ENCODE measurements at places on chromosomes 3 and 15.

- no peak for DNase-seq
These were observed 49.4 kb downstream of the CHCHD6 start for GRCh38 chr3:126753191-126754160.

GRCh38 chr3:134793562-134793961 is 1.5 kb upstream of the EPHB1 start:
- DNase-seq: no peak

GRCh38 chr3:48567090-48567489 is 3.5 kb upstream of the UCN2 start:
- no peak for DNase-seq

GRCh38 chr15:76347482-76348055 is 11.0 kb downstream of the ISL2 start:
- no peak for DNase-seq

GRCh38 chr3:48190911-48191310 is 2.7 kb upstream of the CDC25A start:
- DNase-seq: no peak

GRCh38 chr15:49887659-49888322 is 231.2 kb downstream of the ATP8B4 start:
- no peak for DNase-seq

DNA sequence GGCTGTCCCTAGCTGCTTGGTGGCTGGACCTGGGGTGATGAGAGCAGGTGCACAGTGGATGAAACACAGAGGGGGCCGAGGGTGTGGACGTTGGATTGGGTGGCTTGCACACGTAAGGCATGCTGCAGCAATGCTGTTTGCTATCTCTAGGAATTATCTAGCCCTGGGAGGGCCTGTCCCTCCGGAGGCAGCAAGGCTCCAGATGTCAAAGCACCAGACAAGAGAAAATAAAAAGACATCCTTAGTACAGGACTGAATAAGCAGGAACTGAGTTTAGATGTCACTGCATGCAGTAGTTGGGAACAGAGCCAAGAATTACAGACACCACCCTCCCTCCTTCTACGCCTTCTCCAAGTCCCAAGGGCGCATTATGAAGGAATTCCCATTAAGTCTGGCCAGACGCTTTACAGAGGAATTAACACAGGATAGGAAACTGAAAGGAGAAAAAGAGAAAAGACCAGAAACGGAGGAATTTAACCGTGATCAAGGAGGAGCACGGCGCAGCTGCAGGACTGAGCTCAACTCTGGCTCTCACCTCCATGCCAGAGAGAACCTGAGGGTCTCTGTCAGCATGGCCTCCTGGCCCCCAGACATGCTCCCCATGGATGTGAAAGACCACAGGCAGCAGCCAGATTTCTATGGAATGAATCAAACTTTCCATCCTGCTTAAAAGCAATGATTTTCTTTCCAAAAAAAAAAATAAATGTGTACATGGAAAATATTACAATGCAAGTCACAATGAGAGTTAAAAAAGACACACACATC is 13.8 kb downstream of the ATP10A start:
- DNase-seq: no peak

DNA sequence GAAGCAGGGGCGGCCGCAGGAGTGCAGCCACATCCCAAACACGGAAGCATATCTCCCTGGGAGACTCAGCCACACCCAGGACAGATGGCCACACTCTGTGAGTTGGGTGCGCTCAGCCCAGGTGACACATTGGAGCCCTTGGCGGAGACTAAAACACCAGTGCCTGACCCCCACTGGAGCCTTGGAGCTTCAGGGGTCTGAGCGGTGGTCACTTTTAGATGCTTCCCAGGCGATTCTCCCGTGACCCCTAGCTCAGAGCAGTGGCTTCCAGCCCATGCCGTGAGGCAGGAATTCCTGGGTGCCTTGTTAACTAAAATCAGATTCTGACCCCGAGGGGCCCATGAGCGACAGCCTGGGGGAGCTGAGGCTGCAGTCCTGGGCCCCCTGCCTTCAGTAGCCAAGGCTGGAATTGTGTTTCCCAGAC is 54.5 kb downstream of the PLXNA1 start:
- DNase-seq: no peak

DNA sequence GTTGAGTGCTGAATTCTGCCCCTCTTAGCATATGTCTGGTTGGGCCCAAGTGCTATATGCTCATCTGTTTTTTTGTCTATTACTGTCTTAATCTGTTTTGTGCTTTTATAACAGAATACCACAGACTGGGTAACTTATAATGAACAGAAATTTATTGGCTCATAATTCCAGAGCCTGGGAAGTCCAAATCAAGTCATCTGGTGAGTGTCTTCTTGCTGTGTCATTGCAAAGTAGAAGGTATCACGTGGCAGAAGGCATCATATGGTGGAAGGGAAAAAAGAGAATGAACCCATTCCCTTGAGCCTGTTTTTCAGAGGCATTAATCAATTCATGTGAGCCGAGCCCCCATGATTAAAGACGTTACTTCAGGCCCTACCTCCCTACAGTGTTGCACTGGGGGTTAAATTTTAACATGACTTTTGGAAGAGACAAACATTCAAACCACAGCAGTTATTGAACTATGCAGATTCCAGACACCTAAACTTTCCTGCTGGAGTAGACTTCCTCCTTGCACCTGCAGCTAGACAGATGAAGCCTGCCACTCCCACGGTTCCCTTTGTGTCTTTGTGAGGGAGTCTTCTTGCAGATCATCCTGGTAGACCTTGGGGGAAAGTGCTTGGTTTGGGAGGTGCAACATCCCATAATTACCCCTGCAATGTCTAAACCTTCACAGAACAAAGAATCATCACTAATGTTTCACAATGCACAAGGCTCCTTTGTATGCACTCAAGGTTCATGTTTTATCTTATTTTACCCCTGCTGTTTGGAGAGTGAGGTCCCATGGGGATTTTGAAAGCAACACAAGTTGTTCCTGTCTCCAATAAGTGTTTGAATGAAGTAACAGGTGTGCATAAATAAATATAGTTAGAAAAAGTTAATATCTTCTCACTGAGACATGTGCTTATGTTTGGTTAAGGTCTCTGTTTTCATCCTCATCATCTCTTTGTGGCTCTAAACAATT is 64.7 kb upstream of the XCR1 start:
- no peak for DNase-seq

DNA sequence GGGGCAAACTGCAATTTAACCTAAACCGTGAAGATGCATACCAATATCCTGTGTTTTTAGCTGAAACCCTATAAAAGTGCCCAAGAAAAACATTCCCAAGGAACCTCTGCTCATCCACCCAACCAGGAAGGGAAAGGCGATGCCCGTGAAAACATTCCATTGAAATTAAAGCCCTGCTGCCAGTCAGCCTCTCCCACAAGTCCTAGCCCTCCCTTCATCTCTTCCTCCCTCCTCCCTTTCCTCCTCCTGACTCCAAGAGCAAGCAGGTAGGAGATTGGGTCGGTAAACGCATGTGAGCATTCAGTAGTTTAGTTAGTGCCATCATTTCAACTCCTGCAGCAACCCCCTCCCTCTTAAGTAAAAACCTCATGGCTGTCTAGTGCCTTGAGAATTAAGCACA is 27.7 kb downstream of the HES1 start:
- no peak for DNase-seq

DNA sequence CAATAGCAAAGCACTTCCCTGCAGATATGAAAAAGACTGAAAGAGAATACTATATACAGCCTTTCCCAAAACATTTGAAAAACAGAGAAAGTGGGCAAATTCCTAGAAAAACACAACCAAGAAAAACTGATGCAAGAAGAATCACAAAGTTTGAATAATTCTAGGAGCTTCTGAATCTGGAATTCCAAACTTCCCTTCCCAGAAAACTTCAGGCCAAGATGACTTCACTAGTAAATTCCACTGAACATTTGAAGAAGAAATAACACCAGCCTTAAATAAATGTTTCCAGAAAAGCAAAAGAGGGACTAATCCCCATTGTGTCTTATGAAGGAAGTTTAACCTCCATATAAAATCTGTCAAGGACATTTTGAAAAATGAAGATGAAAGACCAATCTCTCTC is 15.8 kb upstream of the NSMCE3 start:
- no peak for DNase-seq

GRCh38 chr3:52434491-52435115 is 10.3 kb downstream of the SEMA3G start:
- DNase-seq: no peak

DNA sequence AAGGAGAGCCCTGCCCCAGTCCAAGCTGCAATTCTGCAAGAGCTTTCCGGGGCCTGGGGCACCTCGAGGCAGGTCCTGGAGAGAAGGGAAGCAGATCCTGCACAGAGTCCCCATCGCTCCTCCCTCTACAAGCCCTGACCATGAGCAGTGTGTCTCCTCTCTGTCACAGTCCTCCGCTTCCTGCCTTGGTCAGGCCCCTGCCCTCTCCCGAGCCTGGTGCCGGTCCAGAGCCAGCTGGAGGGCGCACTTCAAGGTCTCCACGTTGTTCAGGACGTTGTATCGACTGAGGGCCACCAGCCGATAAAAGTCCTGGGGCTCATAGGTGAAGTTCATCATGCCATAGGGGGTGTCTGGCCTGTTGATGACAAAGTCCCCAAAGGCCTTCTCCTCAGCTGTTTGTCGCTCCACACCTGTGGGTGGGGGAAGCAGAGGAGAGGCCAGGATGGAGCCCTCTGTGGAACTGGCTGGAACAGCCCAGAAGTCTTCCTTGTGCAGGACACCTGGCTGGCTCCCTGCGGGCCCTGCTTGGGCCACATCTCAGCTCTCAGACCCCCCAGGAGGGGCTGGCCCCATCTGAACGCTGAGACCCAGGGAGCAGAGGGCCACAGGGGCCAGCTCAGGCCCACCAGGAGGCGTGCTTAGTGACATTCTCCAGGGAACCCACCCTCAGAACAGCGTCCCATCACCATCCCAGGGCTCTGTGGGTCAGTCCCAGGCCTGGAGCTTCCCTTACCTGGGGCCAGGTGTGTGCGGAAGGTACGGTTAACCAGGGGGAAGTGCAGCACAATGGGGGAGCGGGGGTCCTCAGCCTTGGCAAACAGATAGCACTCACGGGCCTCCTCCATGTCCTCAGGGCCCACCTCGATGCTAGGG is 14.4 kb downstream of the PLA2G4F start:
- DNase-seq: no peak

DNA sequence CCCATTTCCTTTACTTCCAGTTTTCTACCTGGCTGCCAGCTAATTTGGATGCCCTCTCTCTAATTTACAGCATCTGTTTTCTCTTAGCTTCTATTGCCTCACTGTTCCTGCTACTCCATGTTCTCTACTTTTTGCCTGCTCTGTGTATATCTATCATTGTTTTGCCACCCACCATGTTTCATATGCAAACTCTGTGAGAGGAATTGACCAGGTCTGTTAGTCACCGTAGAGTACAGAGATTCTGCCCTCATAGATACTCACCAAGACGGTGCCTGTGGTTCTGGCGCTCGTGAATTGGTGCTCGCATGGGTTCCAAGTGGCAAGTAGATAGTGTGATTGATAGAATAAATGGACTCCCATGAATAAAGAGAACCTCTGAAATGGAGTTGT is 288.8 kb downstream of the CNTN6 start:
- DNase-seq: no peak

- no peak for DNase-seq
These were observed 114.4 kb upstream of the FGF7 start for GRCh38 chr15:49308686-49309085.

DNA sequence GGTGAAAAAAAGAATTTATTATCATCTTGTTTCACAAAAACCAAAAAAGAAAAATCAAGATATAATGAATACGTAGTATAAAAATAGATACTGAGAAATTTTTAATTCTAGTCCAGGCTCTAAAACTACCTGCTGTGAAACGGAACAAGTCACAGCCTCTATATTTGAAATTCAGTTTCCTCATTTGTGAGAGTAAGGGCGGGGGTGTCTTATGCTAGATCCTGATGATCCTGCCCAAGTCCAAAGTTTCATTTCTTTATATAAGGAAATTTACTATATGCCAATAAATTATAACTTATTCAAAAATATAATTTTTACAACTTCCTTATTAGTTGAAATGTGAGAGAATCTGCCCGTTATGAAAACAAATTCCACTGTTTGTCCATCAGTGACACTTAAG is 385.7 kb downstream of the CGGBP1 start:
- no peak for DNase-seq

GRCh38 chr3:100400419-100400779 is 490 bp downstream of the TOMM70 start:
- DNase-seq: no peak

DNA sequence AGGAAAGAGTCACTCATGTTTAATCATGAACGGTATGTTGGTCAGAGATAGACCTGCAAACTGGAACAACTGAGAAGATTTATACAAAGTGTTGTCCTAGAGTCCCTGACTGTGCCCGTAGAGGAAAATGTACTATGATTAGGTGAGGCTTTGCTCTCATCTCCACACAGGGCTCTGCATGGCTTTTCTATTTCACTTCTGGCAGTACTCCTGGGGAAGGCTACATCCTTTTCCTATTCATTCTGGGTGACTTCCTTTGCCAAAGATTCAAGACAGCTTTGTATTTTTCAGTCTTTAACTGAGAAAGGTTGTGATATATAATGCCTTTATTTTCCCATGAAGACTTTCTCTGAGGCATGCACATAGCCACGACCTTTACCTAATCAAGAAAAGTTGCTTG is 414.7 kb downstream of the ZBTB20 start:
- DNase-seq: no peak

DNA sequence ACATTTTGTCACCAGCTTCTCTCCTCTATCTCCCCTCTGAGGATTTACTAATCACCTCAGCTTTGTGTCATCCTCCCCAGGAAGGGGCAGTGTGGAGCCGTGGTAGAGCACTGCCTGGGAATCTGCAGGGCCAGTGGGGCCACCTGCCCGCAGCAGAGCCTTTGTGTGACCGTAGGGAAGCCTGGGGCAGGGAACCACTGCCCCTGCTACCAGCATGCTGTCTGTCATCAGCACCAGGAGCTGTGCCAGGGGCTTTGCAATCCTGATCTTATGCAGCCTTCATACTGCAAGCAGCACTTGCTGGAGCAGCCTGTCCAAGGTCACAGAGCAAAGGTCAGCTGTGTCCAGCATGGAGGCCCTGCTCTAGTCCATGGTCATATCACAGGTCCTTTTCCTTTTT is 170.2 kb upstream of the IL12A start:
- no peak for DNase-seq

DNA sequence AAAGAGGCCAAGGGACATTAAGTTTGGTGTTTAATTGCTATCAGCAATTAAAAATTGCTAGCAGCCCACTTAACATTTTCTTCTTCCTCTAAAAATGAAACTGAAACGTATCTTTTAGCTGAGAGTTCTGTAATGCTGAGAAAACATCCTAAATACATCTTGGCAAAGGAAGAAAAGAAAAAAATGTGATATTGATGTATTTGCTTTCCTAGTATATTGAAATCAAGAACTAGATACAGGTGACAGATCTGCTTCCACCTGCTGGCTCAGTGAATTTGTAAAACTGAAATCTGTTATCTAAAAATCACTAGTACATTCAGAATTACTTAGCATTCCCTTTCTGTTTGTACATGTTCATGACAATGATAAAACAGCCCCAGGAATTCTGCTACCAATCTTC is 283.2 kb downstream of the ZBTB20 start:
- DNase-seq: no peak

DNA sequence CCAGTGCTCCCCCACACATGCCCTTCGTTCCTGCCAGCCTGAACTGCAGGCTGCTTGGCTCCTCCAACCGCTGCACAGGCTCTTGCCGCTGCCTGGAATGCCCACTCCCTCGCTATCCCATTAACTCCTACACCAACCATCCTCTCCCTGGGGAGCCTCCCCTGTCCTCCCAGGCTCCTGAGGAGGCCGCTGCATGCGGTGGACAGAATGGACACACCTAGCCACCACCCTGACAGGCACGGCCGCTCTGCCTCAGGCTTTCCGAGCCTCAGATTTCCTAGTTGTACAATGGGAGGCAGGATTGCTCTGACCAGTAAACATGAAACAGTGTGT is 2.3 kb downstream of the PLXNB1 start:
- no peak for DNase-seq

- no peak for DNase-seq
These were observed 91.2 kb downstream of the RPLP1 start for GRCh38 chr15:69543681-69544364.

All from GOT3 (cell line).